ENCODE measurements at places on chromosomes 3 and 15.

DNA sequence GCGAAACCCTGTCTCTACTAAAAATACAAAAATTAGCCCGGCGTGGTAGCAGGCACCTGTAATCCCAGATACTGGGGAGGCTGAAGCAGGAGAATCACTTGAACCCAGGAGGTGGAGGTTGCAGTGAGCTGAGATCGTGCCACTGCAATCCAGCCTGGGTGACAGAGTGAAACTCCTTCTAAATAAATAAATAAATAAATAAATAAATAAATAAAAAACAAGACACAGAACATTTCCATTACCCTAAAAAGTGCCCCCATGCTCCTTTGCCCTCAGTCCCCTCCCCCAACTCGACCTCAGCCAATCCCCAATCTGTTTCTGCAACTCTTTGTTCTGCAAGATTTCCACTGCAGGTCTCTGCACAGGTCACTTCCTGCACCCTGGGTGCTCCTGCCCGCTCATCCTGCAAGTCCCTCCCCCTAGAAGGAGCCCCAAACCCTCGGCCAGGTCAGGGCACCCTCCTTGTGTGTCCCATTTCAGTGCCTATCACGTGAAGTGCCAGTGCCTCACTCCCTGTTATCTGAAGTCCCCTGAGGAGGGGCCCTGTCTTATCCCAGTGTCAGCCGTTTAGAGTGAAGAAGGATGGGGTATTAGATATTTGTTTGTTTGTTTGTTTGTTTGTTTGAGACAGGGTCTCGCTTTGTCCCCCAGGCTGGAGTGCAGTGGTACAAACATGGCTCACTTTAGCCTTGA, 1.1 kb downstream of the FAM240A start:
- no peak for DNase-seq

DNA sequence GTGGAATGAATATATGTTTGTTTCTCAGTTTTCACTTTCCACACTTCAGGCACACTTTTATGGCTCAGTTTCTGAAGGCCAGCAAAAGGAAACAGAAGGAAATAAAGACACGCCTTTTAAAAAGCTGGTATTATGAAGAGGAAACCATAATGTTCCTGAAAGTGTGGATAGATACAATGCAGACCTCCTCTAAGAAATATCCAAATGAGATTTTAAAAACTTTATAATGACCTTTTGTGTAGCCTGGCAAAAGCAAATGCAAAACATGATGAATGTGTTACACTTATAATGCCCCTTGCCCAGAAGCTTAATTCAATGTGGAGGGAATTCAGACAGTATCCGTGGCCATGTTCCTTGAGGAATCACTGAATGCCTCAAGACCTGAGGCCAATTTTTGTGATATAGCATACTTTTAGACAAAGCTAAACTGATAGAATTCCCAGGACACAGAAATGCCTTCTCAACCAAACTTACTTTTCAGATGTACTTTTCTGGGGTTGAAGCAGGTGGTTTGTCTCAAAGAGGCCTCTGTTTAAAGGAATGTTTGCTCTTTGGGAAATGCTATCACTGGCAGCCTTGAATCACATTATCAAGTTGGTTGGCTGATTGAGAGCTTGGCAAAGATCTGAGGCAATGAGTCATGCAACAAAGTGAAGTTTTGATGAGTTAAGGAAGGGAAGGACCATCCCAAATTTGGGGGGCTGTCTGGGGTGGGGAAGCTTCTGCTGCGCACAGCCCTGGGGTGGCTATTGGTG, 77.1 kb upstream of the CACNA2D3 start:
- DNase-seq, result no peak

DNA sequence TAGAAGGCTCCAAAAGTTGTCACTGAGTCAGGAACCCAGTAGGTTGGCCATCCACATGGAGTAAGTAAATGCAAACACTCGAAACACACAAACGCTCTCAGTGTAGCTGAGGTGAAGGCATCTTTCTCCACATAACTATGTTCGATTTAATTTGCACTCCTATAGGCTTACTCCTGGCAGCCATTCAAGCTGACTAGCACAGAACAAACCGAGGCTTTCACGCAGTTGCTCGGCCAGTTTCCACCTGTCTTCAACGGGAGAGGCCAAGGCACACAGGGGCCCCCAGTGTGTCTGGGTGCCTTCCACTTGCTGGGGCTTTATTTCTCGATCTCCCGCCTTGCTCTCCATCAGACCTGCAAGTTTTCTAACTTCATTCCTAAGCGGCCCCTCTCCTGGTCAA, 18.9 kb downstream of the RGMA start:
- no peak for DNase-seq

DNA sequence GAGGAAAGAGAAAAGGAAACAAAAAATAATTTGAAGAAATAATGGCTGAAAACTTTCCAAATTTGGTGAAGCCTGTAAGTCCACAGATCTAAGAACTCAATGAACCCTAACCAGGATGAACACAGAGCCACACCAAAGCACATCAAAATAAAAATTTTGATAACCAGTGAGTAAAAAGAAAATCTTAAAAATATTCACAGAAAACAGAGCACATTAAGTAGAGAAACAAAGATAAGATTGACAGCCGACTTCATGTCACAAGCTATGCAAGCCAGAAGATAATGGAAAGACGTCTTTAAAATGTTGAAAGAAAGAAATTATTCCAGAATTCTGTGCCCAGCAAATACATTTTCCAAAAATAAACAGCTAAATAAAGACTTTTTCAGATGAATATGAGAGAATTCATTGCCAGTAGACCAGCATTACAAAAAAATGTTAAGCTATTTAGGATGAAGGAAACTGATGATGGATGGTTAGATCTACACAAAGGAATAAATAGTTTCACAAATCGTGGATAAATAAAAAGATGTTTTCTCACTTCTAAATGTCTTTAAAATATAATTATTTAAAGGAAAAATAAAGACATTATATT, 140.2 kb upstream of the SKOR1 start:
- DNase-seq, result no peak

- DNase-seq, result no peak
These were observed 33.5 kb downstream of the EBLN2 start for GRCh38 chr3:73094951-73095350.

GRCh38 chr3:104628185-104628789, 738.4 kb upstream of the ALCAM start:
- DNase-seq, result no peak

GRCh38 chr3:162166543-162166942, 669.9 kb downstream of the OTOL1 start:
- DNase-seq, result no peak

GRCh38 chr3:128999102-128999501, 2.0 kb upstream of the EFCC1 start:
- no peak for DNase-seq

DNA sequence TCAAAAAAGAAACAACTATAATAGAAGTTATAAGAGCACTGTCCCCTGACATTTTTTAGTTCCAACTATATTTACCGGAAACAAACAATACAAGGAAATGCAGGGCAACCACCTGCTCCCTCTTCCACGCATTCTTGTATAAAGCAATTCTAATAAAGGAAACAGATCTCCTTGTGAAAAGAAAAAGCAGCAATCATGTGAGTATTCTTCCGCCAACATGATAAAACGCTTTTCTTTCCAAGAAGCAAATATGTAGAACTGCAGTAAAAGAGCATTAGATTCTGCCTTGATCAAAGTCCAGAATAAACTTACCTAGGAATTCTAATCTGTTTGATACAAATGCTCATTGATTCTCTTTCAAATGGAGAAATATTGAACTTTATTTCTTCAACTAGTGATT, 230.3 kb downstream of the CNTN3 start:
- DNase-seq, result no peak

DNA sequence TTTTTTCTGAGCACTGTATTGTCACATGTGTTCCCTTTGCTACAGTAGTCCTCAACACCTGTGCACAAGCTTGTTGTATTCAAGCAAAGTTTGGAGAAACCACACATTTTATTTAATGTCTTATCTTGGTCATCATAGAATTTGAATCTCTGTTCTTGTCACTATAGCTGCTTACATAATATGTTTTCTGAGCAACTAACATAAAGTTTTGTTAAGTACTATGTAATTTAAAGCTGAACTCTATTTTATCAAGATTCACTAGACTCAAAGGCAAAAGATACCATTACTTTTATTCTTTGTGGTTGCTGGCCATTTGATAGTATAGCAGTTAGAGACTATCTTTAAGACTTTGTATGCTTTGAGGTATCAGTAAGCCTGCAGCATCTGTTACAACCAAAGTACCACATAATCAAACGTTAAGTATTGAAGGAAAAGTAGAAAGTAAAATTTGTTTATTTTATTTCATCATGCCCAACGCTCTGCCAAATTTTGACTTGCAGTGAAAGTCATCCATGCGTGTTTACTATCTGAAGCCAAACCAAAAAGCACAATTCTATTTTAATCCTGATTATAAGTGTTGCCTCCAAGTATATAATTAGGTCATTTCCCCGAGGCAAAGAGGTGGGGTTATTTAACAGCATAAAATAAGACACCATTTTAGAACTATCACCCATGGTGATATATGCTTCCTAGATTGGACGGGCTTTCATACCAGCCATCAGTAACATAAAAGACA, 10.3 kb upstream of the ABHD10 start:
- no peak for DNase-seq

DNA sequence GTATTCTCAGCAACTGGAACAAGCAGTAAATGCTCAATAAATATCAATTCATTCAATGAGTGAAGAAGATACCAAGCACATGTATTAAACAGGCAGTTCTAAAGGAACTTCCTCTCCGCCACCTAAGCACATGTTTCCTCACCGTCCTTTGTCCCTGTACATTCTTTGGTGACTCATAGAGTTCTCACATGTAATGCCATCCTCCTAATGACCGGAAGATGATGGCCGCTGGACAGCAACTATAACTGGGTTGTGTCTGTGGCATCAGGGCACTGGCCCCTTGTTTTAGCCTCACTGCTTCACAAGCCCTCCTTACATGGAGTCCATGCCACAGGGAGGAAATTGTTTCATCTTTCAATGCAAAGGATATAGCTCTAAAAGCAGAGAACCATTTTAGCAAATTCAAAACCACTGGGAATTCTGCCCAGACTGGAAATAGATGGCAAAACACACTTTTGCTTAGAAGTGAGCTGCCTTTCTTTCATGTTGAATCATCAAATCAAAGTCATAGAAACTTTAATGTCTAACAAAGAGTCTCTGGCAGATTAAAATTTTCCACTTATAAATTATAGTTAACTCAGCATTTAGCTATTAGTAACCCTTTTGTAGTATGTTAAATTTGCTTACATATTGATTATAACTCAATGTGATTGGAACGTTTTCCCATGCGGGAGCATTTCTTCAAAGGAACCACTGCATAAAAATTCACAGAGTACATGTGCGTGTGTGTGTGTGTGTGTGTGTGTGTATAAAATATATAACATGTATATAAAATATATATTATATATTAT, 74.1 kb downstream of the GAP43 start:
- no peak for DNase-seq

DNA sequence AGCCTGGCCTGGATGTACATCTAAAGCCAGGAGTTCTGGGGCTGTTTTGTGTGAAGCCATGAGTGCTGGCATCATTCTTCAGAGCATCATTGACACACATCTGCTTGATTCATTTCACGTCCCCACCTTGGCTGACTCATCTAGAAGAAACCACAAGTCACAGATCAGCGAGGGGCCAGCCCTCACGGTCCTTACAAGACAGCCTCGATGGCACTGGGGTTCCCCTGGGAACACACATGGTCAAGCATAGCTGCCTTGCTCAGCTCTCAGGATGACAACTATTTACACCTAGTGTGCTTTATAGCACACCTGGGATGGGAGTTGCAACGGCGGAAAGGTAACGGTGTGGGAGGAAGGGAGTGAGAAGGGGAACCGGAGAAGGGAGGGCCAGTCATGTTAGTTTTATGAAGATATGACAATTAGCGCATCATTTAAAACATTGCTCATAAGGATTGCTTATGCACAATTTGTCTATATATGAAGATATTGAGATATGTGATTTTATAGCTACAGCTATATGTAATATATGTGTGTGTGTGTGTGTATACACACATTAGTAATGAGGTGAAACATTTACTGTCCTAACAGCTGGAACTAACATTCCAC, 227.1 kb downstream of the RPLP1 start:
- no peak for DNase-seq

GRCh38 chr15:92708635-92709034, 53.1 kb upstream of the FAM174B start:
- no peak for DNase-seq

DNA sequence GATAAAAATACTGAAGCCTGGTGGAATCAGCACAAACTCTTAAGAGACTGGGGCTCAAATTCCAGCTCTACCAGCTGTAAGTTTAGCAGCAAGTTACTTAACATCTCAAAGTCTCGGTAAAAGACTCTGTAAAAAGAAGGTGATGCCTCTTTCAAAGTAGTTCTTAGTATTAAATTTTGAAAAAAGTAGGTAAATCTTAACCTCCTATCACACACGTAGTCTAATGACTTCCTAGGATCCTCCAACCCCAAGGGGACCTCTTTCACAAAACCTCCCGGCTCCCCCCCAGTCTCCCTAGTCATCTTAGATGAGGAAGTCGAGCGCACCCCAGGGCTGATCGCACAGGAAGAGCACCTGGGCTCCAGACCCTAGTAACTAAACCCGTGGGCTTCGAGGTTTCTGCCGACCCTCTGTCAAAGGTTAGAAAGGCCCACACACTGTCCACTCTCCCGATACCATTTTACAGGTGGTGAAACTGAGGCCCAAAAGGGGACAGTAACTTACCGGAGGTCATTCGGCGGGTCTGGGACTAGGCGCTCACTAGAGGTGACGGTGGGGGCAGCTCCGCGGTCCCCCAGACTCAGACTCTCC, 427 bp downstream of the MBD4 start:
- no peak for DNase-seq

- no peak for DNase-seq
These were observed 152.8 kb upstream of the BHLHE40 start for GRCh38 chr3:4826237-4827100.

DNA sequence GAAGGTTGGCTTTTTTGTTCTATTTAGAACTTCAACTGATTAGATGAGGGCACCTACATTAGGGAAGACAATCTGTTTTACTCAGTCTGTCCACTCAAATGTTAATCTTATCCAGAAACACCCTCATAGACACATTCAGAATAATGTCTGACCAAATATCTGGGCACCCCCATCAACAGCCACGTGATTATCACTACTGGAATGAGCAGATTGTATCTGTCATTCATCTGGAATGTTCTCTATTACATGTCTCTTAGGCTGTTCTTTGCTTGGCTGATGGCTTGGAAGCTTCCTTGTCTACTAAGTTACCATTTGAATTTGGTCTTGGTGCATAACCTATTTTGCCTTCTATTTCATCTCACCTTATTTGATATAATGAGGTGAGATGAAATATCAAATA, 15.7 kb upstream of the LRRC58 start:
- no peak for DNase-seq

DNA sequence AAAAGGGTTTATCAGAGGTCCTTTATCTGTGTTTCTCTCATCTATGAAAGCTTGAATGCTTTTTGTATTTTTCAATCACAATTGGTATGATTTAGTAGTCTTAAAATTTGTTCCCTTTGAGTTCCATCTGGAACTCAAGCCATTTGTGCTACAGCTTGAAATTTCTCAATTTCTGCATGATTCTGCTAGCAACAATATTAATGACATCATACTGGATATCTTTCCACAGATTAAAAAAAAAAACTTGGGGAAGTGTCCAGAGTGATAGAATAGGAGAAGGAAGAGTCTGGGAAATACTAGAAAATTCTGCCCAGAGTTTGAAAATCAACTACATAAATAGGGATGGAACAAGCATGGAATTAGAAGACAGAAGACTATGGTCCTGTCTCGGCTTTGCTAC, 9.3 kb upstream of the FBN1 start:
- DNase-seq, result no peak

GRCh38 chr3:154977666-154978065, 102.5 kb upstream of the MME start:
- DNase-seq, result no peak

Data from AG04449 (cell line).